ENCODE measurements at places on chromosomes 11 and 22. TPM values are rescaled to one million over a fixed set of nuclear protein-coding genes. Genes with fewer than 3 reads are reported as not detected.

DNA sequence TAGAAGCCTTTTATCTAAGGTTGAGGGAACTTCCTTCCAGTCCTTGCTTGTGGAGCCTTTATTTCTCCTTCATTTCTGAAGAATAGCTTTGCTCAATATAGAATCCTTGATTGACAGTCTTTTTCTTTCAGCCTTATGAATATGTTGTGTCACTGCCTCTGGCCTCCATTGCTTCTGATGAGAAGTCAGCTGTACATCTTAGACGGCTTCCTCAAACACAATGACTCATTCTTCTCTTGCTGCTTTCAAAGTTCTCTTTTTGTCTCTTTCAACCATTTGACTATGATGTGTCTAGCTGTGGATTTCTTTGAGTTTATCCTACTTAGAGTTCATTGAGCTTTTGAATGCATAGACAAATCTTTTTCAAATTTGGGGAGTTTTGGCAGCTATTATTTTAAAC, 893.2 kb downstream of the BRD1 start:
- no peak overlapping the region for H3K4me3 ChIP-seq
- no peak for DNase-seq
- H3K27ac ChIP-seq, result no peak overlapping the region
- H3K27me3 ChIP-seq, result no peaks in the 10 kb centered on the region

The TIGD3 gene
- 0.91 TPM for total RNA-seq

DNA sequence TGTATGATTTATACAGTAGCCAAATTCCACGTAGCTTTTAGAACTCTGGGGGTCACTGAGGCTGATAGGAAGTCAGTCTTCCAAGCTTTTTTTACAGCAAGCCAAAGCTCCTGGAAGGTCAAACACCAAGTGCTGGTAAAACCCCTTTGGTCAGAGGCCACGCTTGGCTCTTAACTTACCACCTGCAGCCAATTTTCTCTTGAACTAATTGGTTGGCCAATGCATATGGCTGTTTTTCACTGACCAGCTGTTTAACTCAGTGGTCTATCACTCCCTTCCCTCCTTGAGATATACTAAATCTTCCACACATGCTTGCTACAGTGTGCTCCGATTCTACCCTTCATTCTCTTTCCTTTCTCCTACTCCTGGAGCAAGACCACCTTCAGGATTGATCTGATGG, 116.0 kb downstream of the FAR1 start:
- H3K4me3 ChIP-seq, result no peak overlapping the region
- H3K4me1 ChIP-seq, result no peaks in the 10 kb centered on the region
- H3K27ac ChIP-seq, result no peak overlapping the region
- DNase-seq, result no peak
- H3K27me3 ChIP-seq, result no peaks in the 10 kb centered on the region
- H3K36me3 ChIP-seq, result no peaks in the 10 kb centered on the region

GRCh38 chr11:129285402-129285786, 90.3 kb upstream of the BARX2 start:
- no peak overlapping the region for H3K4me3 ChIP-seq
- no peak overlapping the region for H3K27ac ChIP-seq

DNA sequence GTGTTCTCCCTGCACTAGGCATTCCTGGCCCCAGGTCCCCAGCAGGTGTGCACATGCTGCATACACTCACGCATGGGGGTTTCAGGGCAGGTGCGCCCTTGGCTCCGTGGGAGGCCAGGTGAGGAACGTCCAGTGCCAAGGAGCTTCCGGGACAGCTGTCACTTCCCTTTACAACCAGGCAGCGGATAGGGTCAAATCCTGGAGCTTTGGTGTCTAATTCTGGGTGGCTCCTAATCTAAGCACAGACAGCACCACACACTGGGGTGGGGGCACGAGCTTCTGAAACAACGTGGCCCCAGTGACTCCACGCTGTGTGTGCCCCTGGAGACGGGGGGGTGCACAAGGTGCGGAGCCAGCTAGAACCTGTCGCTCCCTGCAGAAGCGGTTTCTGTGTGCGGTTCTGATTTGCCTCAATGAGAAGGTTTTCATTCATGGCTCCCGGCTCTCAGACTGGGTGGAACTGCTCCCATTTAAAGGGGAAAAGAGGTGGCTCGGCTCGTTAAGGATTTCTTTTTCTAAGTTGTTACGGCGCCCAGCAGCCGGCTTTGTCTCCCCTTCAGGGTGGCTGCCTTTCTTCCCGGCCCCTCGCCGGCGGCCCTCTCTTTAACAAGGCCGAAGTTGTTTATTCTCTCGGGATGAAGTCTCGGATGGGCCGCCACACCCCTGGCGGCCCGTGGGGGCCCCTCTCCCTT, 5.0 kb downstream of the CCND1 start:
- peaks cover 7% of the 10 kb centered on the region for H3K4me1 ChIP-seq
- H3K4me3 ChIP-seq, result no peak overlapping the region
- H3K27ac ChIP-seq, result no peak overlapping the region

The C22orf15 gene
- total RNA-seq, result 0.93 TPM

GRCh38 chr11:71452199-71453036, 585 bp upstream of the NADSYN1 start:
- H3K4me1 ChIP-seq, result peaks cover 47% of the 10 kb centered on the region
- peak overlapping the region; percentile 89 for H3K27ac ChIP-seq
- peaks cover 25% of the 10 kb centered on the region for H3K36me3 ChIP-seq

The PRRG4 gene
- 0.51 TPM for total RNA-seq

The SMTNL1 gene
- not detected for total RNA-seq

The TREH gene
- not detected for total RNA-seq

The GAS2L1 gene
- total RNA-seq, result 0.61 TPM

The HDAC10 gene
- 42.5 TPM for total RNA-seq

The SCGB2A2 gene
- total RNA-seq, result not detected
